ENCODE measurements at places on chromosomes 11 and 22.

DNA sequence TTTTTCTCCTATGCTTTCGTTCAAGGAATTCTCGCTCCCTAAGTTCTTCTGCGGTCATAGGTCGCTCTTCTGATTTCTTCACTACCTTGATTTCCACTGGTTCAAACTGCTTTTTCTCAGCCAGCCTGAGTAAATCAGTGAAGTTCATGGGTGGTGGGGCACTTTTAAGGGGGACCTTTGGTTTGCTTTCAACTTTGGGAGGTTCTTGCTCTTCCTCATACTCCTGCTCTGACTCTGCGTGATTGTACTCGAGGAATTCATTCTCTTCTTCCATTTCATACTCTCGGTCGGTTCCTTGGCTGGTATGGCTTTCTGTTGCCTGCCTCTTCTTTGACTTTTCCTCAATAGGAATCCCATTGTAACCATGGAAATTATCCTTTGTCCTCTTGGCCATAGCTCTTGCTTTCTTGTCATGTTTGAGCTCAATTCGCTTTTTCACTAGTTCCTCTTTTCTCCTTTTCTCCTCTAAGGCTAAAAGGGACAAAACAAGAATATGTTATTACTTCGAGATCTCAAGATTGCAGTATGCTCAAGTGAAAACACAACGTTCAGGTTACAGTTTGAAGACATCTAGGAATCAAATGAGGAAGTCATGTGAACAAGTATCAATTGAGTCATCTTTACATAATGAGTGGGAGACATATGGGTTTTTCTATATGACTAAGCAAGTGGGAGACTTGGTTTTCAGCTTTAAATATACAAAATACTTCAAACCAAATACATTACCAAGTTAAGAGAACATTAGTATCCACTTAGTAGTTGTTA lies 16.2 kb downstream of the MISFA start:
- no peak for DNase-seq

- no peak for DNase-seq
Measured at GRCh38 chr11:22161489-22161888, 31.4 kb upstream of the ANO5 start.

DNA sequence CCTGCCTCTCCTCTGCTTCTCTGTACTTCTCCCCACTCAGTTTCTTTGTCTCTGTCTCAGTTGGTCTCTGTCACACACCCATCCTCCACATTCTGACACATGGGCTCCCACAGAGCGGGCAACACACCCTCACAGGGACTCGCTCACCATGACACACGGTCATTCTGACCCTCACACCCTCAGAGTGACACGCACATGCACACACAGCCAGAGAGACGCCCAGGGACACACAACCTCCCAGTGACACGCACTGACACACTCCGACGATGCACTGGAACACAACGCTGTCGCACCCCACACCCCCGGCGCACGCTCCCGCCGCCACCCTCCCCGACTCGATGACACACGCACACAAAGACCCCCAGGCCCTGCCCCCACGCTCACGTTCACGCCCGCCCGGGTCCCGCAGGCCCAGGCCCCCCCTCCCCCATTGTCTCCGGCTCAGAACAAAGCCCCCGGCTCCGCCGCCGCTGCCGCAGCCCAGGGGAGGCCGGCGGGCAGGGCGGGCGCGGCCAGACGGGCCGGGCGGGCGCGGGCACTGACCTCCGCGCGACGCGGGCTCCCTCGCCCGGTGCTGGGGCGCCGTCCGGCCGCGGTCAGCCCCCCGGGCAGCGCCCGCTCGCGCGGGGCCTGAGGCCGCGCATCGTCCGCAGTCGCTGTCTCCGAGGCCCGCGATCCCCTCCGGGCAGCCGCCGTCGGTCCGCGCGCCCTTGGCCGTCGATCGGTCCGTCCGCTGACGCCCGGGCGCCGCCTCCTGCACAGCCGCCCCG lies 404 bp downstream of the DCHS1 start:
- no peak for DNase-seq

DNA sequence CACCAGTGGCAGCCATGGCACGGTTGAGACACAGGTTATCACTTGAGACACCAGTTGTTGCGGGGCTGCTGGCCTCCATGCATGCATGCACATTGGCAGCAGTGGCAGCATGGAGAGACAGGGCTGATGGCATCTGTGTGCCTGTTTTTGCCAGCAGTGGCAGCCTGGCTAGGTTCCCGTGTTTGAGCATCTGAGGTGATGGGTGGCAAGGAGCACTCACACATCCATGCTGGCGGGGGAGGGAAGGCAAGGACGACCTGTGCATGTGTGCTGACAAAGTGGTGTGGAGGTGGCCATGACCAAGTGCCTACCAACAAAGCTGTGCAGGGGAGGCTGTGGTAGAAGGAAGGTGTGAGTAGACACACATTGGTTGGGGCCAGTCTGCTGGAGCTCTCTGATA lies 133.5 kb downstream of the CNTN5 start:
- DNase-seq = no peak

GRCh38 chr11:45933846-45934579 lies 11.6 kb downstream of the LARGE2 start:
- DNase-seq = no peak

GRCh38 chr22:25551396-25551795 lies 13.1 kb upstream of the GRK3 start:
- DNase-seq = no peak

GRCh38 chr22:23069502-23070357 lies 589 bp upstream of the GNAZ start:
- peak; percentile 72 for DNase-seq

DNA sequence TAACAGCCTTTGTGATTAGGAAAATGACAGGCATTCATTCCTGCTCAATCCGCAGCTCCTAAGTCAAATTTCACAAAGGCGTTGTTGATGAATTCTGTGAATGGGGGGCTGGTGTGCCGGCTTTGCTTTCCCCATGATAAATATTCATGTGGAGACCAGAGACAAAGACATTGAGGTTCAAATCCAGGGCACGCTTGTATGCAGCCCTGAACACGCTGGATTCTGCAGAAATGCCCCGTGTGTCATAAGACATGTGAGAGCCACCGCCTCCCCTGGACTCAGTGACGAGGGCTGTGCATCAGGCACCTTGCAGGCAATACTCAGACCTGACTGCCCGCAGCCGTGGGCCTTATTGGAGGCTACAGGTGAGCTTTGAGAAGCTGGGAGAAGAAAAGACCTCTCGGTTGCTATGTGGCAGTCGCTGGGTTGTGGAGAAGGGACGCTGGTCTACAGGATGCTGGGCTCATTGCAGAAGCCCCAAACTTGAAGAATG lies 906.2 kb downstream of the BRD1 start:
- DNase-seq = no peak

GRCh38 chr11:78828676-78829075 lies 254.0 kb upstream of the NARS2 start:
- DNase-seq = no peak

- no peak for DNase-seq
Measured at GRCh38 chr11:25065746-25066145, 568.9 kb downstream of the LUZP2 start.

DNA sequence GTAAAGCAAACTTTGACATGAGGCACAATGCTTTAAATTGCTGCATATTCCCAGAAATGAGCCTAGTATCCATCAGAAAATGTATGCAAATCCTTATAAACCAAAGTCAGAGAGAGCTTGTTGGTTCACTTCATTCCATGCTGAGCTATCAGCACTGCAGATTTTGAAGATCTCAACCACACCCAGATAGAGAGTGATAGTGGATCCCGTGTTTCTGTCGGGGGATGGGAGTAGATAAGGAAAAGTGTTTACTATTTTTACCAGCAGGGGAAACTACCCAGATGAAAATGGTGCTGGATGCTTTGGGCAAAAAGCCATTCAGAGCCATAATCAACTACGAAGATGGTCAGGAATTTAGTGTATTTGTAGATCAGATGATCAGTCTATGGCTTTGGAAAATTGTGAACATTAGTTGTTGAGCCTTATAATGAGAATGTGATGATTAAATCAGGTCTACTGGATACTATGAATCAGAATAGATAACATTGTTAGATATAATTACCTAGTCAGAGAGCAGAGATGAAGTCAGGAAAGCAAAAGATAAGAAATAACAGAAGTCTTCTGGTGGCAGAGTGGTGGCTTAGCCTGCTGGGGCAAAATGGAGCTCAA lies 10.8 kb downstream of the OR51B6 start:
- no peak for DNase-seq

- no peak for DNase-seq
Measured at GRCh38 chr11:44615913-44616791, 50.7 kb downstream of the CD82 start.

- DNase-seq = peak; percentile 34
Measured at GRCh38 chr22:30876221-30876751, 92.3 kb downstream of the MORC2 start.

DNA sequence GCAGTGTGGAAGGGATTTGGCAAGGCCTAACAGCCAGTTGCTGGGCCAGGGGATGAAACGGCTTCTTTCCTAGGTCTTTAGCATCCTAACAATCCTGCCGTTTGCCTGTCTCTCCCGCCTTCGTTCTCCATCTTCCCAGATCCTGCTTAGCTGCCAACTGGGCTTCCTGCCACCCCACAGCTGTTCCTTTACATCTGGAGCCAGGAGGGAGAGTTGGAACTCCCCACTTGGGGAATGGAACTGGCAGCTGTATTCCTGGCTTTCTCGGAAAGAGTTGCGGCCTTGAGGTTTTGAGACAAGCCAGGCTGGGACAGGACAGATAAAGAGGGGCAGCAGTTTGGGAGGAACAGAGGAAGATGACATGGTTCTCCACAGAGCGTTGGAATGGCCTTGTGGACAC lies 59.6 kb downstream of the ST3GAL4 start:
- peak; percentile 63 for DNase-seq

GRCh38 chr11:76557466-76557865 lies 112.6 kb downstream of the EMSY start:
- no peak for DNase-seq

DNA sequence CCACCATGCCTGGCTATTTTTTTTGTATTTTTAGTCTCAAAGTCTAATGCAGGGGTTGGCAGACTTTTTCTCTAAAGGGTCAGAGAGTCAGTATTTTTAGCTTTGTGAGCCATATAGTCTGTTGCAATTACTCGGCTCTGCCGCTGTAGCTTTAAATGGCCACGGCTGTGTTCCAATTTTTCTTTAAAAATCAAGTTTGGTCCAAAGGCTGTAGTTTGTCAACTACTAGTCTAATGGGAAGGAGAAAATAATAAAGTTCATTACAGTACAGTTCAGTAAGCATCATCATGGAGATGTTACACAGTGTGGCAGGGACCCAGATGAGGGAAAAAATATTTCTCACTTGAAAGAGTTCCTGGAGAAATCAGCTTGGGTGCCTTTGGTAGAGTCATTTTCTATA lies 107.6 kb downstream of the CSNK2A3 start:
- DNase-seq = no peak

- no peak for DNase-seq
Measured at GRCh38 chr22:19619144-19620009, 94.9 kb upstream of the SEPTIN5 start.

GRCh38 chr22:36580846-36581245 lies 51.9 kb upstream of the EIF3D start:
- DNase-seq = no peak

- DNase-seq = no peak
Measured at GRCh38 chr11:47149782-47150181, 26.9 kb downstream of the ARFGAP2 start.

- DNase-seq = no peak
Measured at GRCh38 chr11:8016440-8016839, 29.3 kb downstream of the EIF3F start.

GRCh38 chr11:73453562-73453961 lies 77.4 kb downstream of the RELT start:
- DNase-seq = no peak

- no peak for DNase-seq
Measured at GRCh38 chr11:72598466-72598865, 75.8 kb downstream of the PDE2A start.

DNA sequence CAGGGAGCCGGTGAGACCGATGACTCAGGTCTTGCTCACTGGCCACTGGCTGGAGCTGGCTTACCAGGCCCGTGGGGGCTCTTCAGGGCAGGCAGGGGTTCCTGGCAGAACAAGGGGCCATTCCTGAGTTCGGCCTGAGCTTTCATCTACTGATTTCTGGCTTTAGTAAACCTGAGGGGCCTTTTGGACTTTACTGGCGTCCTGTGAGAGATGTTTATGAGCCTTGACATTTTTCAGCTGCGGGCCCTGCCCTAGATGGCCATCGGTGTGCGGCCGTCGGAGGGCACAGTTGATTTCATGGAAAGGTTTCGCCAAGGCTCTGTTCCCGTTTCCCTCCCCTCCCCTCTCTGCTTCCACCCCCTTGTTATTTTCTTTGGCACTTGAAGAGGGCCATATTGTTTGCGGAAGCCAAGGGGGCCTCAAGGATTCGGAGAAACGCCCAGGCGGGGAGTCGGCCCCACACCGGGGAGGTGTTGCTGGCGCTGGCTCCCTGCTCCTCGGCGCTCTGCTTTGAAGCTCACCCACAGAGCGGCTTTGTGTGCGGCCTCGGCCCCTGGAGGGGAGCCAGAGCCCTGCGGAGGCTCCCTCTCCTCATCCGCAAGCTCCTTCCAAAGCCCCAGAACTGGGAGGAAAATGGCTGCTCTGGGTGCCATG lies 17.7 kb downstream of the ELF5 start:
- no peak for DNase-seq

GRCh38 chr22:34834059-34834458 lies 231.9 kb upstream of the ISX start:
- no peak for DNase-seq

DNA sequence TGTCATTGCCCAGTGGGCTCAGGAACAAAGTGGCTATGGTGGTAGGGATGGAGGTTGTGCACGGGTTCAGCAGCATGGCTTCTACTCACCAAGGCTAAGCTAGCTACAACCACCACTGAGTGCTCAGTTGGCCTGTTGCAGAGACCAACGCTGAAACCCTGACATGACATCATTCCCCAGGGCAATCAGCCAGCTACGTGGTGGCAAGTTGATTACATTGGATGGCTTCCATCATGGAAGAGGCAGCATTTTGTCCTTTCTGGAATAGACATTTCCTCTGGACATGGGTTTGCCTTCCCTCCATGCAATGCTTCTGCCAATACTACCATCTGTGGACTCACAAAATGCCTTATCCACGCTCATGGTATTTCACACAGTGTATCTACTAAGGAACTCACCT lies 634.3 kb downstream of the OPCML start:
- no peak for DNase-seq

GRCh38 chr22:45483918-45484499 lies 18.7 kb upstream of the FBLN1 start:
- DNase-seq = no peak

DNA sequence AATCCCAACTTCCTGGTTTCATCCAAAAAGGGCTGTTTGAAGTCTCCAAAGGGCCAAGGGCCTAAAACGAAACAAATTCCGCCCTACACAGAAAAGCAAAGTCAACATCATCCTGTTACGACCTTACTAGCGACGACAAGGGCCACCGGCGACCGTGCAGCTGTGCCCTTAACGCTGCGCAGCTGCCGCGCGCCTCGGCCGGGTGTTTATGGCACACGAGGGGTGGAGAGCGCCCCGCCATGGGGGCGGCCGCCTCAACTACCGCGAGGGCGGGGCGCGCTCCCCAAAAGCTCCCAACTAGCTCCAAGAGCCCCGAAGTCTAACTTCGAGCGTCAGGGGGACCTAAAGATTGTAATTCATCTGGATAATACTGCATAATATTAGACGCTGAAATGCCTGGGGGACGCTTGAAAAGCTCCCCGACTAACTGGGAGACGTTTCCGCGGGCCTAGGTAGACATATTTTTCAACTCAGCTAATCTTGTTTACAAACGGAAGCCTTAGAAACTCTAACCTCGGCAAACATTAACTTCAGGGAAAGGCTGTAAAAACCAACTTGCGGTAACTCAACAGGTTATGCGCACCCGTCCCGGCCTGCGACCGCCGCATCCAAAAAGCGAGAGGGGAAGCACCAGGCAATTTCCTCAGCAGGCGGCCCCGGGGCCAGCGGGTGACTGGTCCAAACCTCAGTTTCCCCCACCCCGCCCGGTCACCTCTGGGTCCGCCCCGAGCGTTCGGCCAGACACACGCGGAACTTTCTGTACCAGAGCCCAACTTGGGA lies 694 bp downstream of the TMEM123 start:
- DNase-seq = peak; percentile 52

Measured in breast epithelium (tissue), 4 donors.